ENCODE measurements at places on chromosomes 11 and 22.

DNA sequence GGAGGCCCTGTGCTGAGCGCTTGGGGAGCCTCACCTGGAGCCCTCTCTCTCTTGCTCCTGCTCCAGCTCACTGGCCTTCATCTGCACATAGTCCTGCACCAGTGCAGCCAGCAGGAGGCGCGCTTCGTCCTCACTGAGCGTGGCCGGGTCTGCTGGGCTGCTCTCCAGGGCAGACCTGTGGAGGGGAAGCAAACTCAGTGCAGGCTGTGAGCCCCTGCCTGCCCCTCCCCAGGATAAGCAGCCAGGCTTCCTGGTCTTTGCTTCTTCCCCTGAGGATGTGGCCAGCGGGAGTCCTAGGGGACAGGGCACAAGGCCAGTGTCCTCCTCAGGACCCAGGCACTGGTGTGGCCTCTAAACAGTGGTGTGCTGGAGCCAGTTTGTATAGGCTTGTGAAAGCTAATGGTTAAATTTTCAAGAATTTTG lies 2.2 kb downstream of the CALCA start:
- DNase-seq: no peak

DNA sequence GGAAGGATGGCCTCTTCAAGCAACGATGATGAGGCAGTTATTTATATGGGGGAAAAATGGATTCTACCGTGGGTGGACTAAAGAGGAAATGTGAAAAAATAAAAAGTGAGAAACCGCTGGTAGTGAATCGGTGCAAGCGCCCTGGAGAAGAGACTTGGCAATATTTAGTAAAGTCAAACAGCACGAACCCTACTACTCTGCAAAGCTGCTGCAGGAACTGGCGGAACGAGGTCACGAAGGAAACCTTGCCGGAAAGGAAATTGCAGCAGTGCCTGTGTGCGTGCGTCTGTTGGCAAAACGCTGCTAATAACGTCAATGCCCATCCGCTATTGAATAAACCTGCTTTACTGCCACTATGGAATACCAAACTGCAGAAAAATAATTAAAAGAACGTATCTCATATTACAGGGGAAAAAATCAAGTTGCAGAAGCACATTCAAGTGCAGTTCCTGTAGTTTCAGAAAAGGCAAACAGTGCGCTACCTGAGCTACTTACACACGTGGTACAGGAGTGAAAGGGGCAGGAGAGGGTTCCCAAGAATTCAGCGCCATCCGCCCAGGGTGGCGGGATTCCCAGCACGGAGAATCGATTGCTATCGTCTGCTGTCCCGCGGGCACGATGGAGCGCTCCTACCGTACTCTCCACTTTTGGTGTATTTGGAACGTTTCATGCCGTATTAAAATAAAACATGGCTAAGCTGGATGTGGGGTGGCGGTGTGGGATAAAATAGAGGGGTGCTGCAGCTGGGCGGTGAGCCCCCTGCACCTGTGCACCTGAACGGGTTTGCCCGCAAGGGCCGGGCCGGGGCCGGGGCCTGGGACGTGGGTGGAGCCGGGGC lies 585 bp upstream of the NADSYN1 start:
- DNase-seq: no peak

DNA sequence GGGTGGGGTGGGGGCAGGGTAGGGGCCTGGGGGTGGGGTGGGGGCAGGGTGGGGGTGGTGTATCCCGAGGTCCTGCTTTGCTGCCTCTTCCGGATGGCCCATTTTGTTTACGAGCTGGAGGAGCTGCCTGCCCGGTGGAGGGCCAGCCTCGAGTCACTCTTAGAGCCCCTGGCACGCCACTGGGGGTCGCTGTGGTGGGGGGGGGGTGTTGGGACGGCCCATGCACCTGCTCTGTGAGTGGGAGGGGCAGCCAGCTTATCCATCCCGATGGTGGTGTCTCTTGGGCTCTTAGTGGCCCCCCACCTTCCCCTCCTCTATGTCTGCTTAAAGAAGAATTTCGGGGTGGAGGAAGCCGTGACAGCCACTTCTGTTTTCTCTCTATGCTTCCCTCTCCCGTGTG lies 24.6 kb downstream of the MRGPRD start:
- DNase-seq: no peak

- DNase-seq: no peak
These were observed 13.7 kb downstream of the VSIG10L2 start for GRCh38 chr11:125959511-125959910.

DNA sequence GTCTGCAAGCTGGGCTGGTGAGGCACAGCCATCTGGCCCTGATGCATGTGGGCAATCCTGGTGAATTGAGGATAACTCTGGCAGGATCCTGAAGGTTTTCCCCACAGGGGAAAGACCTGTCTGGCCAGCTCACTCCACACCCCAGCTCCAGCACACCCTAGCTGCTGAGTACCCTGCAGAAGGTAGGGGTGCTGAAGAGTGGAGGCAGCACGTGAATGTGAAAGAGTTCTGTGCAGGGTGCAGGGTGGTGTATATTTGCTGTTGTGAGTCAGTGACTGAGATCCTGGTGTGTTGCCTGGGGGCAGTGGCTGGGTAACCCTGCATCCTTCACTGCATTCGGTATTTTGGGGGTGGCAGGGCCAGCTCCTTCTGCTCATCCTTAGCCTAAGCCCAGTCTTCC lies 22.4 kb downstream of the DGAT2 start:
- no peak for DNase-seq

- DNase-seq: no peak
These were observed 68.6 kb upstream of the ATXN10 start for GRCh38 chr22:45602824-45603595.

GRCh38 chr22:43819421-43819921 lies 7.4 kb upstream of the EFCAB6 start:
- no peak for DNase-seq

DNA sequence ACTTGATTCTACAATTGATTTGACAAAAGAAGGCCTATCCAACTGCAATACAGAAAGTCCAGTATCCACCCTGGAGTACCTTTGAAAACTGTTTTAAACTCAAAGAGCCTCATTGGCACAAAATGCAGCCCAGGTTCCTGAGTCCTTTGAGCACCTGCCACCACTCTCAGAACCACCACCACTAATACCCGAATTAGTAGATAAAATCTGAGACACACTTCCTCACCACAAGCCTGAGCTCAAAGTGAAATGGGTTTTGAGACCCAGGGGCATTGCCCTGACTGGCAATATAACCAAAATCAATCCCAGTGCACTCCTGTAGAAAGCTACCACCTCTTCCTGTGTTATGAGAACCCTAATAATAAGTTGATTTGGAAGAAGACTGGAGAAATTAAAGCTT lies 215.7 kb downstream of the CSNK2A3 start:
- no peak for DNase-seq

DNA sequence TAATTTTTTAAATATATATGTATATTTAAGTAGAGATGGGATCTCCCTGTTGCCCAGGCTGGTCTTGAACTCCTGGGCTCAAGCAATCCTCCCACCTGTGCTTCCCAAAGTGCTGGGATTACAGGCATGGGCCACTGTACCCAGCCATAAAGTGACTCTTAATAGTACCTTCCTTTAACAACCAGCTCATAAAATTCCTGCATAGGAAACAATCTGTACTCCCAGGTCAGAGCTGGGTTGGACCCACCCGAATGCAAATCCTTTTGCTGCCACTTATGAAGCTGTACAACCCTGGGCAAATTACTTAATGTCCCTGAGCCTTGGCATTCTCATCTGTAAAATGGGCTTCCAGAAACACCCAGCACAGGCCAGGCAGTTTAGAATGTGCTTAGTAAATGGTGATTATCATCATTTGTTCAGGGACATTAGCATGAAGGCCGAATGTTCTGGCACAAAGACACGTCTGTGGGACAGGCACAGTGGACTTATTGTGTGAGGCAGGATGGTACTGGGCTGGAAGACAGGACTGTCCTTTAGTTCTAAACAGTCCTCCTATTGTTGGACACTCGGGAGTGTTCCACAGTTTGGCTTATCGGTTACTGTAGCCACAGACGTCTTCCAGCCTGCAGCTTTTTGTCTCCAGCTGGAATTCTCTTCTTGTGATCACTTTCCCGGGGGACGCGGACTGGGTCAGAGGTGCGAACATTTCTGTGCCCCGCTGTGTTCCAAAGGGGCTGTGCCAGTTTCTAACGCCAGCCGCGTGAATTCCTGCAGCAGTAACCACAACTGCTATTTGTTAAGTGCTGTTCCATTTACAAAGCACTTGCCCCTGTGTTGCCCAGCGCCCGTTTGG lies 6.0 kb downstream of the PDXP start:
- no peak for DNase-seq

GRCh38 chr11:77411137-77411707 lies 62.7 kb downstream of the PAK1 start:
- DNase-seq: no peak

Data from cortex of kidney (tissue), 1 donor.